ENCODE measurements at places on chromosomes 12 and 14. TPM values are rescaled to one million over a fixed set of nuclear protein-coding genes. Genes with fewer than 3 reads are reported as not detected.

Gene RNASE3
- not detected for total RNA-seq

Gene SDR9C7
- total RNA-seq, result not detected

Gene LAG3
- 0.15 TPM for total RNA-seq

Gene ITGB7
- total RNA-seq, result 1.5 TPM

Gene PRH2
- total RNA-seq, result not detected

DNA sequence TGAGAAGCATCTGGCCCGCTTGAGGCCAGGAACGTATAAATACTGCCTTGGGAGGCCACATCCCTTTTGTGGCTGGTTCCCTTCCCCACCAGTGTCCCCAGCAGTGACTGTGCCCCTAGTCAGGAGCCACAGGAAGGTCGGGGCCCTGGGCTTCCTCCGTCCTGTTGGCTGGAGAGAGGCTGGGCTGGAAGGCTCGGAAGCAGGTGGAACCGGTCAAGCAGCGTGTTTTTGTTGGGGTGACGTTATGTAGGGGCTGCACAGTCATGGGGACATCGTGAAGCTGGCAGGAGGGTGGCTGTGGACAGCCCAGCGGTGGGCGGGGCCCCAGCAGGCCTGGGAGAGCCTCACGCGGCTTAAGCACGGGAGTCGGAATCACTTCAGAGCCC lies 10.1 kb downstream of the XRCC3 start:
- no peaks in the 10 kb centered on the region for H3K27me3 ChIP-seq
- no peaks in the 10 kb centered on the region for H3K4me1 ChIP-seq
- H3K4me3 ChIP-seq, result no peak overlapping the region
- H3K27ac ChIP-seq, result no peak overlapping the region
- DNase-seq, result no peak

DNA sequence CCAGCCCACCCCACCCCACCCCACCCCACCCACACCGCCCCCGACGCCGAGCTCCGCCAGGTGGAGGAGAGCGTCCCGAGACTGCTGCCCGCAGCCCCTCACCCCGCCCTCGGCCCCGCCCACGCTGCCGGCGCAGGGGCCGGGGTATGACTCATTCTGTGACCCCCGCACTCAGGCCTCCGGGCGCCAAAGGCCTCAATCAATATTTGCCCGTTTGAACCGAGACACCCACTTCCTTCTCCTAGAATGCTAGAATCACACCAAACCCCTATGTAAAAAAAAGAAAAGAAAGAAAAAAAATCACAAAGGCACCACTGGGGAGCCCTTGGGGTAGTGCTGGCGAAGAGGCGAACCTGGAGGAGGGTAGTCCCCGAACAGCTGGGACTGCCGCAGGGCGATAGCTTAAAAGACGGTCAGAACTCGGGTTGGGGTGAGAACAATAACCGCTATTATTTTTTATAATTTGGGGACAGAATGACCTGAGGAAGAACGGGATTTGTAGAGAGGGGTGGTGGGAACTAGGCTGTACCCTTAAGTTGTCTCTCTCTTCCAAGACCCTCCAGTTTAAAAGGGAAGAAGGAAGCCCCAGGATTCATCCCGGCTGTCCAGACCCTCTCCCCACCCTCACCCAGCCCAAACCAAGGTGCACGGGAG lies 894 bp downstream of the KRT8 start:
- H3K27ac ChIP-seq, result peak overlapping the region; percentile 95
- DNase-seq, result peak; percentile 76
- H3K27me3 ChIP-seq, result no peaks in the 10 kb centered on the region
- H3K4me3 ChIP-seq, result peak overlapping the region; percentile 63
- H3K36me3 ChIP-seq, result peaks cover 23% of the 10 kb centered on the region

- H3K27me3 ChIP-seq, result no peaks in the 10 kb centered on the region
- no peak for DNase-seq
- H3K27ac ChIP-seq, result no peak overlapping the region
- no peaks in the 10 kb centered on the region for H3K36me3 ChIP-seq
- no peak overlapping the region for H3K4me3 ChIP-seq
These were observed 4.8 kb downstream of the DGKA start for GRCh38 chr12:55935738-55936151.

DNA sequence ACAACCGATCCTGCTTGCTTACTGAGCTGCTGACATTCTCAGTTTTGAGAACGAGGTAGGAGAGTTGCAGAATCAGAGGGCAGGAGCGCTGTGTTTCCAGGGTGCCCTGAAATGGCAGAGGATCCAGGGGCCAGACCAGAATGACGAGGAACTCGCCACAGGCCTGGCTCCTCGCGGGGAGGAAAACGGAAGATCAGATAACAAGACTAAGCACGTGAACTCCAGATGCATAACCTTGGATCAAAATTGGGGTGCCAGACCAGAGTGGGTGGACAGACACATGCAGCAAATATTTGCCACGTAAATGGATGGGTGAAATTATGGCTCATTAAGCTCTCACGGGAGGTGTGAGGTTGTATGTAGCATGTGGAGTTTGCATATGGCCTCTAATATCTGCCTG lies 46.5 kb downstream of the ELK3 start:
- DNase-seq, result no peak
- no peaks in the 10 kb centered on the region for H3K27me3 ChIP-seq
- H3K27ac ChIP-seq, result no peak overlapping the region
- H3K4me3 ChIP-seq, result no peak overlapping the region

GRCh38 chr12:107564946-107565345 lies 120.7 kb upstream of the PWP1 start:
- H3K27ac ChIP-seq, result no peak overlapping the region
- H3K4me3 ChIP-seq, result no peak overlapping the region
- H3K27me3 ChIP-seq, result no peaks in the 10 kb centered on the region
- H3K4me1 ChIP-seq, result no peaks in the 10 kb centered on the region

Data from pancreas (tissue), 10 donors.